ENCODE measurements at places on chromosomes 11 and 22.
A peak's percentile ranks its signal among the peaks of the same experiment; 100 is the strongest.

DNA sequence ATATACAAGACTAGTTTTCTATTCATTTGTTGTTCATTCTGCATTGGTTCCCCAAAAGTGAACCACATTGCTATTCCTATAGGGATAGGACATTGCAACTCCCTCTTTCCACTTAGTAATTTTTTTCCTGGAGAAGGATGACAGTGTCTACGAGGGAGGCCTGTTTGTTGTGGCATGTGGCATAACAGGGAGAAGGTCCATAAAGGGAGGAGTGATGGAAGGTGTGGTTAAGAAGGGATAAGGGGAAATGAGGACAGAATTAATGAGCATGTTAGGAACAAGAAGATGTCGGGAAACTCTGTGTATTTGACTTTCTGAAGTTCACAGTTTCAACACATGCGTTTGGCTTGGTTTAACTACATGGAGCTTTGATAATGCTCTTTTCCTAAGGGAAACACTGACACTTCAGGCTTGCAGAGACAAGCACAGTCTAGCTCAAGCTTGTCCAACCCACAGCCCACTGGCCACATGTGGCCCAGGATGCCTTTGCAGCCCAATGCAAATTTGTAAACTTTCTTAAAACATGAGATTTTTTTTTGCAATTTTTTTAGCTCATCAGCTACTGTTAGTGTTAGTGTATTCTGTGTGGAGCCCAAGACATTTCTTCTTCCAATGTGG is 149.7 kb downstream of the TRPC6 start:
- no peak for DNase-seq

DNA sequence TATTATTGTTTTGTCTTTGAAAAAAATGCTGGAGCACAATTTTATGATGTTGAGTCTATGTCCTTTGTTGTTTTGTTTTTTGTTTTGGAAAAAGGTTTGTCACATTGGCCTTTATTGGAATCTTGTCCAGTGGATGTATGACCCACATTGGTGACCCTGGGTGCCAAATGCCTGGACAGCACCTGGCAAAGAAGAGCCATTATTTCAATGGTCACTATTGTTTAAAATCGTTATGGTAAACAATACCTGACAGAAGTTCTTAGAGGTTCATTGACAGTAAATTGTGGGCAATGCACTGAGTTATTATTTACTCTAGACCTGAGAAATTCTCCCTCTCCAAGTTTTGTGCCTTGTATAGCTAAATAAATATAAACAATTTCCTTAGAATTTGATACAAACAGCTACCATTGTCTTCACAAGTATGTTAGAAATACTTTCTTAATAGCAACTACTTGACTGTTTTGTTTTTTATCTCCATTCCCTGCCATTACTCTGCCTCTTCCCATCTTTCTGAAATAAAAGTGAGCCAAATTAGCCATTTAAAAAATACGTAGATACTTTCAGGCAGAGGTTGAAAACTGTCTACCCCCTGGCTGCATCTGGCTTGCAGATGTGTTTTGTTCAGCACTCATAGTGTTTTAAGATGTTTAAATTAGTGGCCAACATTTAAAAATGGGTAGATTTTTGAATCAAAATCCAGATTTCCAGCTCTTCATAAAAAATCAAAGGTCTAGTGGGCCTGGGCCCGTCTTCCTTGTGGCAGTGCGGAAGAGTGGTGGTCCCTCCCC is 39.9 kb downstream of the BMAL1 start:
- no peak for DNase-seq

GRCh38 chr22:28951969-28952521 is 68.7 kb downstream of the ZNRF3 start:
- DNase-seq = no peak

DNA sequence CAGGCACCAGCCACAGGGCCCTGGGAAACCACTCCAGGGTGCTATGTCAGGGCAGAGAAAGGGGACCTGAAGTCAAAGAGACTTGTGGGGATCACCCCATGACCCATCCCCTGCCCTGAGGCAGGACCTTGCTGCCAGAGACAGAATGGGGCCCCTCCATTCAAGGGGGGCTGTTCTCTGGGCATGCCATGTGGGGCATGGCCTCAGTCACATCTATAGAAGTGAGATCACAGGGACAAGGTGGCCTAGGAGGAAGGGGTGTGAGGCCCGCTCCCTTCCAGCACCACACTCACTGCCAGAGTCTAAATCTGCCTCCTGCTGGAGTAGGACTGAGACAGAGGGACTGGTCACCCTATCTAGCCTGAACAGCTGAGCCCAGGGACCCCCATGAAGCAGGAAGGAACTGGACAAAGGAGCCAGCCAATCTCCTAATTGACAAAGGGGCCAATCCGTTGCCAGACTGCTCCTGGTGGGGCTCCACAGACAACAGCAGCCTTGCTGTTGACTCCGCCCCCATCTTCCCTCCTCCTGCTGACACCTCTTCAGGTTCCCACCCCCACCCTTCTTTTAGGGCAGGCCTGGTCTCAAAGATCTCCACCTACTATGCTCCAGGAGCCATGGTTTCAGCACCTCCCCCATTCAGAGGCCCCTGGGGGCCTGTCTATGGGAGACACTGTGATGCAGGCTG is 26.0 kb downstream of the NEAT1 start:
- DNase-seq = no peak

GRCh38 chr22:47444746-47445065 is 682.3 kb downstream of the TBC1D22A start:
- DNase-seq = no peak

- DNase-seq = no peak
Observed at GRCh38 chr22:17898375-17898774, 124.1 kb upstream of the BID start.

DNA sequence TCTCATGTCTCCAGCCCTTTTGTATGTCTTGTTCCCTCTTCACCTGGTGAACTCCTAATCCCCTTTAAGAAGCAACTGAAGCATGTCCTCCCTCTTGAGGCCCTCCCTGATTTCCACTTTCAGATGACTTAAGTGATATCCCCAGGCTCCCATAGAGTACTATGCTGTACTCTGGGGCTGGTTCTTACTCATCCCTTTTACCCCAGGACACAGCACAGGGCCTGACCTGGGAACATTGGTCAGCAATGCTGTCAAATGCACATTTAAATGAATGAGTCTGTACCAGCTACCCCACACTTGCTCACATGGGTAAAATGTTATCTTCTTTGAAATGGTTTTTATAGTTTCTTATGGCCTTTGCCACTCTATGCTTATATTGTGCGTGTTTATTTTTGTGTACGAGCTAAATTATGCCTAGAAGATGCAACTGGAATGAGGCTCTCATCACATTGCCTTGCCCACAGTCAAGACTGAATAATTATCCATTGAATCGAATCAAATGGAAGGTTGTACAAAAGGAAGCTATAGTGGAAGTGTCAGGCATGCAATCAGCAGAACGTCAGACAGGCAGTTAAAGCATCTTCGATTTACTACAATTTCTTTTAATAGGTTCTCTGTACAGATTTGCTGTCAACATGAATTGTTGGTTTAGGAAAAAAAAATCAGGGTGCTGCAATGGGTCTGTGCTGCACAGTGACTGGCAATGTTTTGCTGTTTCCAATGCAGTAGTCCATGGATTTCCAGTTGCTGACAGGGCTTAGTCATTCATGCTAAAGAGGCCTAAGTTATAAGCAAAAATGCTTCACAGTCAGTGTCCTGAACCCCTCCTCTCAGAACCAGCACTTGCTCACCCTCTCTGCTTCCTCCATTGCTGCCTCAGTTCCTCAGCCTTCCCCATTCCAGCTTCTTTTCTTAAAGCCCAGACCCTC is 79.5 kb downstream of the PARVA start:
- no peak for DNase-seq

DNA sequence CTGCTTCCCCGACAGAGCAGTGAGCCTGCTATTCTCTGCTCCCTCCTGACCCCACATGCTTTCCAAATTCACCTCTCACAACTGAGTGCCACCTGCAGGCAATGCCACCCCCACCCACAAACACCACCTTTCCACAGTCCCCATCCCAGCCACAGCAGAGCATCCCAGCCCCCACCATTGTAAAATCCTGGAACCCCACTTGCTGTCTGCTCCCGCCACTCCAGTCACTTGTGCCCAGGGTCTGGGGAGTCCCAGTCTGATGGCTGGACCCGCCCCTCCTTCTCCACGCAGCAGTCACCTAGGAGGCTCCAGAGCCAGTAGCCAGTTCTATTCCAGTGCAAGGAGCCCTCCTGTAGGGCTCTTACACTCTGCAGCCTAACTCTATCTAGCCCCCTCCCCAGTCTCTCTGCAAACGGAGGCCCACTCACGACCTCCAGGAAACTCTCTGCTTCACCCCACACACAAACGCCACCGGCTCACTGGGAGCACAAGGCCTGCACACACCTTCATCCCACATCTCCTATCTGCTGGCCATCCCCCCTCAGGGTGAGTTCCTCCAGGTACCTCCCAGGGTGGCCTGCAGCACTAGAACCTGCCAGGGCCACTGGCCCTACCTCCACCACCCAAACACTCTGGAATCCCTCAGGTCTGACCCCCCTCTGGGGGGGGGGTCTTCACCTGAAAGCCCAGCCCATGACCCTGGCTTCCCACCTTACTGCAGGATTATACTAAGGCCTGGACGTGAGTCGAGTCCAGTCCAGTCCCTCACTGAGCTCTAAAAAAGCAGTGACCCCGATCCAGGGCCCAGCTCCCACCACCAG is 1.4 kb downstream of the GNB1L start:
- DNase-seq = no peak

GRCh38 chr22:17566776-17567175 is 3.5 kb downstream of the SLC25A18 start:
- DNase-seq = no peak

DNA sequence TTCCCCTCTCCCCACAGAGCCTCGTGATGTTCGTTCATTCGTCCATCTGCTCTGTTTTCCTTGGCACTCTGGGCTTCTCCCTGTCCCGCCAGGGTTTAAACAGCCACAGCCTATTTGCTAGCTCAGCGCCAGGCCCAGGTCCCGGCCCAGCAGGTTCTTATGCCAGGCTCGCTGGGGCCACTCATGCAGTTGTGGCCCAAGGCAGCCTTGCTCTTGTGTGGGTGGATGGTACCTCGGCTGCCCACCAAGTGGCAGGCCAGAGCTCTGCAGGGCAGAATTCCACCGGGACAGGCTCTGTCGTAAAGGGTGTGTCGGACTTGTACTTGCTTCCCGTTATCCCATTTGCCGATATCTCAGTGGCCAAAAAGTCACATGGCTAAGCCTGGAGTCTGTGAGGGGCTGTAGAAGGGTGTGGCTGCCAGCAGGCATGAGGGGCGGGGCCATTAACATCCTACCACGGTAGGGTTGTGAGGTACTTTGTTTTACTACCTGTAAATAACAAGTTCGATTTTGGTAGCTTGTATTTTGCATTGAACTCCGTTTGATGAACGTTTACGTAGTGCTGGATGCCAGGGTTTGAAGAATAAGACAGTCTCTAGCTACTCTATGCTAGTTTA is 7.9 kb downstream of the FAM118A start:
- DNase-seq = peak; percentile 41

- no peak for DNase-seq
Observed at GRCh38 chr11:109426442-109427240, 4.7 kb downstream of the C11orf87 start.

- DNase-seq = no peak
Observed at GRCh38 chr11:15727520-15727914, 612.8 kb downstream of the INSC start.

DNA sequence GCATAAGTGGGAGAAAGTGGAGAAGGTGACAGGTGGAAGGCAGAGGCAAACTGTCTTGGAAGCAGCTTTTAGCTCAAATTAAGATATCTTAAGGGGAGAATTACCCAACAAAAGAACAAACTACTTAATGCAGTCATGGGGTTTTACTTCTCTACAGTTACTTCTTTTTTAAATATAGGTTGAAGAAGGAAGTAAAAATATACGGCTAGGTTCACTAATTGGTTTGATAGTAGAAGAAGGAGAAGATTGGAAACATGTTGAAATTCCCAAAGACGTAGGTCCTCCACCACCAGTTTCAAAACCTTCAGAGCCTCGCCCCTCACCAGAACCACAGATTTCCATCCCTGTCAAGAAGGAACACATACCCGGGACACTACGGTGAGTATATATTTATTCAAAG is 40.8 kb downstream of the PDHX start:
- no peak for DNase-seq

DNA sequence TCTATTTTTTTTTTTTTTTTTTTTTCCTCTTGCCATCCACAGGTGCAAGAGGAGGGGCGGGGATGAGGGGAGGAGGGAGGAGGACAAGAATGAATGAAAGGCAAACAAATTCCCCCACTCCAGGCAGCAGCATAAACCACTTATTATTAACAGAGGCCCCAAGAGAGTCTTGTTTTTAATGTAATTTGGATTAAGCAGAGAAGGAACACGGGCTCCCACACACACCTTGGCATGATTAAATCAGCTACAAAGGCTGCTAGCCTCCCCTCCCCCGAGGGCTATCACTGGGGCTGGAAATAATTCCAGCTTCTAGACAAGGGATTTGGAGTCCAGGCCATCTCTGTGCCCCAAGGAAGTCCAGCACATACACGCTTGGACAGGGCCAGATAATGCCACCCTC is 93.4 kb upstream of the DRD2 start:
- DNase-seq = no peak

- DNase-seq = no peak
Observed at GRCh38 chr11:128965485-128965884, 22.8 kb upstream of the TP53AIP1 start.

DNA sequence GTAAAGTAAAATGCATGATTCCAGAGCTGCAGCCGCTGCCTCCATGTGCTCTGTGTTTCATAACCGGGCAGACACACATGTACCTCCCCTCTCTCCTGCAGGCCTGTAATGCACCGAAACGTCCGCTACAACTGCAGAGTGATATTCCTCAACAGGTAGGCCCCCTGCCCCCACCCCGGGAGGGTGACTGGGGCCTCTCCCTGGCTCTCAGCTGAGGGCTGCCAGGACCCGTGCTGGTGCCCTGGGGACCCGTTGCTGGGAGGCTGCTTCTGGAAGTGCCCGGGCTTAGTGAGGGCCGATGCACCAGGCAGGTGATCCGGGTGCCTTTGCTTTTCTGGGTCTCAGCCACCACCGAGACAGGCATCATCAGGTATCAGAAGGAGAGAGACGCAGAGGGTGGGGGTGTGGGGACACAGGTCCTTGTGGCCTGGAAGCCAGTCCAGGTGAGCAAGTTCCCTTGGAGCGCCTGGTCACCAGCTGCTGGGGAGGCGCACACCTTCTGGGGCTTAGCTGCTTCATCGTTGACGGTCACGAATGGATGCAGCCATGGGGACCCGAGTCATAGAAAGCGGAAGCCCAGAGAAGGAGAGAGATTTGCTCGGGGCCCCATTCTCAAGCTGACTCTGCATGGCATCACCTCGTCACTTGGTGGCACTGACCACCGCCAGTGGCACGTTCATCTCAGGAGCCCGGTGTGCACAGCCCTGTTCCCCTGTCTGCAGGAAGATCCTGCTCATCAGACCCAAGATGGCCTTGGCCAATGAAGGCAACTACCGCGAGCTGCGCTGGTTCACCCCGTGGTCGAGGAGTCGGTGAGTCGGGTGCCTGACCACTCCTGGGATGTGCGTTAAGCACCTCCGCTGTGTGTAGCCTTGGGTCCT is 10.6 kb downstream of the NADSYN1 start:
- DNase-seq = no peak

- DNase-seq = no peak
Observed at GRCh38 chr11:2828585-2829330, 56.8 kb downstream of the CDKN1C start.

GRCh38 chr11:114243461-114244372 is 52.5 kb upstream of the NNMT start:
- no peak for DNase-seq

- DNase-seq = no peak
Observed at GRCh38 chr11:79098146-79098545, 342.7 kb downstream of the TENM4 start.

- DNase-seq = no peak
Observed at GRCh38 chr11:104918113-104918824, 20.0 kb upstream of the CASP12 start.

GRCh38 chr22:47279746-47280145 is 517.3 kb downstream of the TBC1D22A start:
- DNase-seq = no peak
